Neural crest cell (in vitro differentiated cells): ENCODE measurements at places on chromosomes 1 and 21.

- no peak for DNase-seq
These were observed 16.5 kb downstream of the TLCD4 start for GRCh38 chr1:95133687-95134086.

DNA sequence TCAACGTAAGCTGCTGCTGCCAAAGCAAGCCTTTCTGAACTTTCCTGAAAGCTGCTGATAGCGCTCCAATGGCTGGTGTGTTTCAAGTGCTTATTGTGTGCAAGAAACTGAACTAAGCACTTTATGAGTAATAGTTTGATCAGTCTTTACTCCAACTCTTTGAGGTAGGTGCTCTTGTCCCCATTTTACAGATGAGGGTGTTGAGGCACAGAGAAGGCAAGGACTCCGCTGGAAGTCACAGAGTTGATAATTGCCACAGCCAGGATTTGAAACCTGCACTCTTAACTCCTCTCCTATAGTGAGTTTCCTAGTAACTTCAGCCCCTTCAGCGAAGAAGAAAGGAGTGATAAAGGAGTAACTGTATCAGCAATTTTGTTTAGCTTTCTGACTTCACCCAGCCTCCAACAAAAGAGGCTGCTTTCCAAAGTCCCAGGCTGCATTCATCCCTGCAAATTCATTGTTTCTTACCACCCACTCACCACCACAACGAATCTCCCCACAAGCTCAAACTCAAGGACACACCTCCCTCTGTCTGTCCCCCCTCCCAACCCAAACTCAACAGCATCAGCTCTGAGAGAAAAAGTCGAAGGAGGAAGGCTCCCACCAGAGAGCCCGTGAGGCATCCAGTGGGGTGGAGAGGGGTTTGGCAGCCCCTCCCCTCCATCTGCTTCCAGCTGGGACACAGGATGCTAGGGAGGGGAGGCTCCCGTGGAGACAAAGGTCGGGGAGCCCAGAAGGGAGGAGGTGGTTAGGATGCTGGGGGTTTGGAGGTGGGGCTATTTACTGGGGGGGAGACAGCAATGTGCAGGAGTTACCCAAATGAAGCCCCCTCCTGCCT is 139.6 kb downstream of the NAV1 start:
- DNase-seq: no peak

GRCh38 chr1:21042929-21043605 is 133.6 kb downstream of the EIF4G3 start:
- no peak for DNase-seq

- peak; percentile 8 for DNase-seq
These were observed 33.3 kb downstream of the DNTTIP2 start for GRCh38 chr1:93845538-93846205.

DNA sequence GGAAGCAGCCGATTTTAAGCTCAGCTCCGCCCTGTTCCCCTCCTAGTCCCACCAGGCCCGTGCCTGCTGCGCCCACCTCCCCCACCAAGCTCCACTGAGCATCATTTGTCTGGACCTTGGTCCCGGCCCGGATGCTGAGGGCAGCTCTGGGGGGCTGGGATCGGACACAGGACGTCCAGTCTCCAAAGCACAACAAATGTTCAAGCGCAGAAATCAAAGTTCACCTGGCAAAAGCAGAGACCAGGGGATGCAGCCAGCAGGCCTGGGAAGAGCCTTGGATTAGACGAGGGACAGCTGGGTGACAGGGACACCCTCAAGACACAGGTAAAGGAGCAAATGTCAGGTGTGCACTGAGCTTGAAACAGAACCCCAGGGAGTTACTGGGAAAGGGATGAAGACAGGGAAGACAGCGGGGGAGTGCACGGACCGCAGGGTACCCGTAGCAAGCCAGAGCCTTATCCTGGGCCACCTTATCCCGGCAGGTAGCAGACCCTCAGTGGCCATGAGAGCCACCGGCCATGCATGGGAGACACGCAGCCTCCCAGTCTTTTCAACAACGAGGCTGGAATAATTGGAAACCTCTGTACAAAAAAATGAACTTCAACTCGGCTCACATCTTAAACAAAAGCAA is 22.2 kb upstream of the TMEM52 start:
- DNase-seq: no peak

DNA sequence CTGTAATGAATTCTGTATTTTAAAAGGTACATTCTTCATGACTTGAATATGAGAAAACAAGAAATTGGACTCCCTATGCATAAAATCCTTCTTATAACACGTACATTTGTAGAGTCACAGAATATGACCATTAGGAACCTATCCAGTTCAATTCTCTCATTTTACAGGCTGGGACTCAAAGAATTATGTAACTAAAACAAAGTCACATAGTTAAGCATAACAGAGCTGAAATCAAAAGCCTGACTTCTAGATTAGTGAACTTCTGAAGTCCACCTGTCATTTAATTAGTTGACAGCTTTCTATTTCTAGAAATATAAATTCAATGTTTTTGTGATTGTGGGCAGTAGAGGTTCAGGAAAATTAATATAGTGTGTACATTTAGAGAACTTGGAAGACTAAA is 20.3 kb upstream of the TTLL7 start:
- no peak for DNase-seq

- DNase-seq: no peak
These were observed 44.4 kb upstream of the ANGPTL7 start for GRCh38 chr1:11144570-11145256.

- no peak for DNase-seq
These were observed 39.2 kb downstream of the SPEN start for GRCh38 chr1:15886611-15887167.

GRCh38 chr1:212974711-212975110 is 24.4 kb downstream of the VASH2 start:
- no peak for DNase-seq

- DNase-seq: no peak
These were observed 8.6 kb downstream of the FHAD1 start for GRCh38 chr1:15255582-15256149.

DNA sequence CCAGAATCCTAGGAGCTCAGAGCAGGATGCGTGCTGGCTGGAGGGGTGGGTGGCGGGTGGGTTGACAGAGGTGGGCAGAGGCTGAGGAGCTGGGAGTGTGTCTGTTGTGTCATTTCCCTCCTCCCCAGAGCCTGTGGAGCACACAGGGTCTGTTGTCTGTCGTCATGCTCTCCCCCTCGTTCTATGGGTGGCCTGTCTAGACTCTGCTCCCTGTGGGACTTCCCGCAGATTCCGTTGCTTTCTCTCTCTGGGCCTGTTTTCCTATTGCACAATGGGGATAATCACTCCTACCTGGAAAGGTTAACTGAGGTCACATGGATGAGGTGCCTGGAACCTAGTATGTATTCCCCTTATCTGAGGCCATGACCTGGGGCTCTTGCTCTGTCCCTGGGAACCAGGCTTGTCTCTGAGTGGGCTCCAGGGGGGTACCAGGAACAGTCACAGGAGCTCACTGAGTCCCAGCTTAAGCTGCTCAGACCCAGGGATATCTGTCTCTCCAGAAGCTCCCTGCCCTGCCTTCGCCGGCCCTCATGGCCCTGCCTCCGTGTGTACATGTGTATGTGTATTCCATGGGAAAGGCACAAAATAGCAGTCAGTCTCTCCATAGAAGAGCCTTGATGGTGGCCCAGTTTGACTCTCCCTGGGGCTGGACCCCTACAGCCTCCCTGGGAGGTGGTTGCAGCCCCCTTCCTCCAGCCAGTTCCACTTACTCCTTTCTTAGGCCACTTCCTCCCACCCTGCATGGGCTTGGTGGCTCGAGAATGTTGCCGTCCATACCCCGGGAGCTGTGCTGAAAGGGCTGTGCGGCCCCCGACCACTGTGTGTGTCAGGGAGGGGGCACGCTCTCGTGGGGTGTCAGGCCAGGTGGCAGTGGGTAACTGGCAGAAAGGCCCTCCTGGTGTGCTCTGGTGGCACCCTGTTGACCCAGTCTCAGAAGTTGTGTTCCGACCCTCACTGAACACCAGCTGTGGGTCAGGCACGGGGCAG is 17.9 kb downstream of the PTPRF start:
- DNase-seq: no peak

DNA sequence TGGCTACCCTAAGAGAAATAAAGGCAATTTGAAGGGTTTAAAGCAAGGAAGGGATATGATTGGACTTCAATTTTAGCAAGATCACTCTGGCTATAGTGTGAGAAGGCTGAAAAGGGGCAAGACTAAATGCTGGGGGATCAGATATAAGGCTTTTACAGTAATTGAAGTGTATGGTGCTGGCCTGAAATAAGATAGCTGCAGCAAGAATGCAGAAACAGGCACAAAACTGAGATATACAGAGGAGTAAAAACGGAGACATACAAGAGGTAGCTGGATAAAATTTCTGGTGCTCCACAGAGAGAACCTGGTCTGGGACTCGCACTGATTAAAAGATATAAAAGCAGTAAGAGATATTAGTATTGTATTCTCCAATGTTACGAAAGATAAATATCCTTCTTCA is 92.0 kb downstream of the DENND1B start:
- DNase-seq: no peak

- DNase-seq: no peak
These were observed 30.1 kb downstream of the ATF3 start for GRCh38 chr1:212638492-212639151.

- no peak for DNase-seq
These were observed 9.3 kb upstream of the KLHDC8A start for GRCh38 chr1:205365945-205366463.

DNA sequence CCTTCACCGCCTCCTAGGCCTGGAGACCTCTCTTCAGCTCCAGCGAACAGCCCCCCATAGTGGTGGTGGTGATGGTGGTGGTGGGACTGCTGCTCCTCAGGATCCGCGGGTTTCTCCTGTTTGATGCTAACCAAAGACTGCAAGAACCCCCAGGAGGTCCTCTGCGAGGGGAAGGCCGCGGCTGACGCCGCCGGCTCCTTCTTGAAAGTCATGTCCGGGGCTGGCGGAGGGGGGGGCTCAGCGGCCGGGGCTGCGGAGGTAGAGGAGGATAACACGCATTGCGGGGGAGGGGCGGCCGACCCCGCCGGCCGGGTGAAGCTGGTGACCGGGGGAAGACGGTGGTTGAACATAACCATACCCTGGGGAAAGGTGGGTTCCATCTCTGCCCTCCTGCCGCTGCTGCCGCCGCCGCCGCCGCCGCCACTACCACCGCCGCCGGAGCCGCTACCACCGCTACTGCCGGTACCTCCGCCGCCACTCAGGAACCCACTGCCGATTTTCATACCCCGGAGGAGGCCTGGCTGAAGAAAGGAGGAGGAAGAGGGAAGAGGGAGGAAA is 554 bp downstream of the ZNF281 start:
- no peak for DNase-seq

DNA sequence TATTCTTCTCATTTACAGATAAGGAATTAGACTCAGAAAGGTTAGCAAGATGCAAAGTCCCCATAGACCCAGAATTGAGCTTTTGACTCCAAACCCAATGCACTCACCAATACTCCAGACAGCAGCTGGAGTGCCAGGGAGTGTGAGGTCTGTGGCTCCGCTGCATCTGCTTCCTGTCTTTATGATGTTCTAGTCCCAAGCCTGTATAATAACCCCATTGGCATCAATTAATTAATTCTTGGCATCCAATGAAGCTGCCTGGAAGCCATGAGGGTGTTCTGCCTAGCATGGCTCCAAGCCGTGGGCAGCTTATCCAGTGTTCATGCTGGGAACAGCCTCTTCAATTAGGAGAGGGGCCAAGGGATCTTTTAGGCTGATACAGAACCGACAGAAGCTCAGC is 188.7 kb downstream of the GIPC2 start:
- DNase-seq: no peak

DNA sequence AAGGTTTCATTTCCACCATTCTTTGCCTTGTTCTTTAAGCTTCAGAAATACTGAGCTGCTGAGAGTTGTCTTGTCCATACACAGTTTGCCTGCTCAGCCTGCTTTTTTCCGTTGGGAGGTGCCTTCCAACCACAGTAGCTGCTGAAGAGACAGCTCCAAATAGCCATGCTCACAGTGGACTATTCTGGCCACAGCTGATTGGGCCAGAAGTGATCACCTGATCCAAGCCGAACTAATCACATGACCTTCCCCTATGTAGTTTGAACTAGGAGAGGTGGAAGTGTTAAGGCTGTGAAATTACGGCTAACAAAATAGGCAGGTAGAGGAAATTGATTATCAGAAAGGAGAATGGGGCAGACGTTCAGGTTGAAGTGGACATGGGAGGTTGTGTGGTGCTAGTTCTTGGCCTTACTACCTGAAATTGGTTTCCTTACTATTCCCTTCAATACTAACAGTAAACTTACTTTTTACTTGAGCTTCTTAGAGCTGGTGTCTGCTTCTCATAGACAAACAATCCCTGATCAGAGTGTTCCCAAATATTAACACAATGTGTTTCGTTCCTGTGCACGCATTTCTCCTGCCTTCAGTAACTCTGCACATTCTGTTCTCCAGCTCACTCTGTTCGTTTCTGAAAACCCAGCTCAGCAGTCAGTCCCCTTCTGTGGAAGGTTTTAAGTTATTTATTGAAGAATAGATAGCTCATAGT is 136.1 kb downstream of the RWDD3 start:
- no peak for DNase-seq

DNA sequence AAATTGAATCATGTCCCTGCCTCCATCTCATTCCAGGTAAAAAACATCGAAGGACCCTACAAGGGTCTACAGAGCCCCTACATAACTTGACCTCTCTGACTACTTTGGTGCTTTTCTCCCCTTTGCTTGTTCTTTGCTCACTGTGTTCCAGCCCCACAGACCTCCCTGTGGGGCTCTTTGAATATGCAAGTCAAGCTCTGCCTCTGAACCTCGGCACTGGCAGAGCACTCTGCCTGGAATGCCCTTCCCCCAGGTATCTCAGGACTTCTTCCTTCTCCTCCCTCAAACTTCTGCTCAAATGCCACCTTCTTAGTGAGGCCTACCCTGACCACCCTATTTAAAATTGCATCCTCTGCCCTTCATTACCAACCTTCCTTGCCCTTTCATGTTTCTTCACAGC is 87.8 kb upstream of the CD34 start:
- DNase-seq: no peak

DNA sequence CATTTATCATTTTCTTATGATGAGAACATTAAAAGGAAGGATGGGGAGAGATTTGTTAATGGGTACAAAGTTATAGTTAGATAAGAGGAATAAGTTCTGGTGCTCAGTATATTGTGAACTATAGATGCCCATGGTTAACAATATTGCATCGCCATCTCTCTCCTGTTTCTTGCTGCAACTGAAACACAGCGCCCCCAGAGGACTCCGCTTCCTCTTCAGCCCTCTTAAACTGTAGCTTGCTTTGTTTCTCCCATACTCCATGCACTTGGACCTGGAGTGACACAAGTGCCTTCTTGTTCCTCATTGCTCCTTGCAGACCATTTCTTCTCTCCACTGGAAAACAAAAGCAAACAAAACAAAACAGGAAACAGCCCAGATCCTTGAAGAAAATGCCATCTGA is 70.1 kb upstream of the NTPCR start:
- peak; percentile 39 for DNase-seq

- DNase-seq: no peak
These were observed 62.6 kb downstream of the MAP3K7CL start for GRCh38 chr21:29193072-29193471.

GRCh38 chr1:207173396-207173795 is 69.4 kb downstream of the C4BPA start:
- no peak for DNase-seq
